Karpas-422 (cell line): ENCODE measurements at places on chromosomes 3 and 15. TPM values are rescaled to one million over a fixed set of nuclear protein-coding genes. Genes with fewer than 3 reads are reported as not detected.

The GOLGA6D gene
- total RNA-seq = not detected in 2 replicates

DNA sequence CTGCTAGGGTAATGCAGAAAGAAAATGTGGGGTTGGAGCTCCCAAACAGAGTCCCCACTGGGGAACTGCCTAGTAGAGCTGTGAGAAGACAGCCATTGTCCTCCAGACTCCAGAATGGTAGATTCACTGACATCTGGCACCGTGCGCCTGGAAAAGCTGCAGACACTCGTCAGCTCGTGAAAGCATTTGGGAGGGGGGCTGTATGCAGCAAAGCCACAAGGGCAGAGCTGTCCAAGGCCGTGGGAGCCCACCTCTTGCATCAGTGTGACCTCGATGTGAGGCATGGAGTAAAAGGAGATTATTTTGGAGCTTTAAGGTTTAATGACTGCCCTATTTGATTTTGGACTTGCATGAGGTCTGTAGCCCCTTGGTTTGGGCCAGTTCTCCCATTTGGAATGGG is 242.9 kb downstream of the VGLL3 start:
- no peaks in the 10 kb centered on the region for H3K27me3 ChIP-seq
- no peak overlapping the region for H3K27ac ChIP-seq

The SCAMP2 gene
- 37.1 and 54.9 TPM in 2 replicates for total RNA-seq

DNA sequence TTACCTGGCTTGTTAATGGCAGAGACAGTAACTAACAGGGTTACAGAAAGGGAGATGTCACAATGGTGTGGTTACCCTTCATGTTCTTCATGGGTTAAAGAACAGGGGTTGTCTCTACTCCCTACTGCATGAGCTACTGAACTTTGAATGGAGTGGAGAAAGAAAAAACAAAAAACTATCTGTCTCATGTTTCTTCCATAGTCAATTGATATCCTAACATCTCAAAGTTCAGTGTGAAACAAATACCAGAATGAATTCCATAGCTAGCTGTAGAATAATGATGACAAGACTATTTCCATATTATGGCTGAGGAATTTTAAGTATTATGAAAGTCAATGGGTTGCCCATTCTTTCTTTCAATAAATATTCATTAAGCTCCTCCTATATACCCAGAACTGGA is 161.3 kb upstream of the LPP start:
- no peak overlapping the region for H3K27ac ChIP-seq
- no peak for DNase-seq
- no peak overlapping the region for H3K4me3 ChIP-seq

The GOLGA6L7 gene
- not detected in 2 replicates for total RNA-seq

The CX3CR1 gene
- 0.48 TPM in 1 of 2 replicates, not detected in the other for total RNA-seq

DNA sequence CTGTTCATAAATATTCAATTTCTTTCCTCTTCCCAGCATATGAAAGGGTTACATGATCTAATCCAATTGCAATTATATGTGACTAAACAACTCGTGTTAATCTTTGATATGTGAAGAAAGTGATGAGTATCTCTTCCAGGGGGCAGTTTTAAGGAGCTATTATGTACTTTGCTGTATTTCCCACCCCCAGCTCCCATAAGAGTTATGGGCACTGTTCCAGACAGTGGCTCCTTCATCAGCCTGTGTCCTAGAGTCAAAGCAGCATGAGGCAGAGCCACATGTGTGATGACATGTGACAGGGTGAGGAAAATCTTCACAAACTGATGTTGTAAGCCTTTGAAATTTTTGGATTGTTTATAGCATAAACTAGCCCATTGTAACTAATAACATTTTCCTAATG is 315.4 kb downstream of the DIPK2A start:
- H3K4me1 ChIP-seq = no peaks in the 10 kb centered on the region
- no peaks in the 10 kb centered on the region for H3K36me3 ChIP-seq
- DNase-seq = no peak
- H3K27ac ChIP-seq = no peak overlapping the region
- H3K27me3 ChIP-seq = no peaks in the 10 kb centered on the region

GRCh38 chr3:65019443-65020055 is 331.7 kb upstream of the ADAMTS9 start:
- no peaks in the 10 kb centered on the region for H3K36me3 ChIP-seq
- no peak overlapping the region for H3K27ac ChIP-seq
- H3K4me3 ChIP-seq = no peak overlapping the region
- no peak for DNase-seq
- H3K4me1 ChIP-seq = no peaks in the 10 kb centered on the region

GRCh38 chr15:49032601-49033145 is 13.6 kb downstream of the SECISBP2L start:
- H3K27ac ChIP-seq = no peak overlapping the region
- no peaks in the 10 kb centered on the region for H3K4me1 ChIP-seq
- no peaks in the 10 kb centered on the region for H3K27me3 ChIP-seq
- H3K36me3 ChIP-seq = no peaks in the 10 kb centered on the region; the same call in 1 of the 2 replicates
- no peak overlapping the region for H3K4me3 ChIP-seq

GRCh38 chr15:37339856-37340255 is 239.5 kb upstream of the MEIS2 start:
- no peak overlapping the region for H3K4me3 ChIP-seq
- no peaks in the 10 kb centered on the region for H3K27me3 ChIP-seq
- no peaks in the 10 kb centered on the region for H3K4me1 ChIP-seq
- H3K36me3 ChIP-seq = no peaks in the 10 kb centered on the region

GRCh38 chr3:84974347-84974746 is 15.6 kb downstream of the CADM2 start:
- no peaks in the 10 kb centered on the region for H3K4me1 ChIP-seq
- no peaks in the 10 kb centered on the region for H3K27me3 ChIP-seq
- H3K27ac ChIP-seq = no peak overlapping the region
- H3K36me3 ChIP-seq = no peaks in the 10 kb centered on the region

The EPB42 gene
- not detected in 2 replicates for total RNA-seq

DNA sequence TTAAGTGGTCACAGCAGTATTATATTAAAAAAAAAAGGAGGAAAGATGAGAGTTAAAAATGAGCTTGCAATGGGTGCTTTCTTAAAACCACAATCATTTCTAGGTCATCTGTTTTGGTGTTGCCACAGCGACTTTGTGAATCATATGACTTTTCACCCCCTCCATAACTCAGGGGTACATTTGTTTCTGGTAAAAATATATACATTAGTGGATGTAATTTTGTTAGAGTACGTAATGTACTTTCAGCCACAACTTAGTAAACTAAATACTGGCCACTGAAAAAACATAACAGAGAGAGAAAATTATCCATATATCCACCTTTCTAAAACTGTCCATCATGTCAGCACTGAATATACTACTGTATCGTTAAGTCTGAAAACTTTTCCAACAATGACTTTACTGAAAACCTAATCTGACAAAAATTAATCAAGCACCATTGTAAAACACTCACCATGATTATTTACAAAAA is 3.4 kb downstream of the ANKRD28 start:
- peaks cover 52% of the 10 kb centered on the region for H3K4me1 ChIP-seq
- peak overlapping the region; percentile 64 for H3K4me3 ChIP-seq
- H3K27ac ChIP-seq = peak overlapping the region; percentile 95
- H3K27me3 ChIP-seq = no peaks in the 10 kb centered on the region

GRCh38 chr3:176687754-176688153 is 509.5 kb downstream of the TBL1XR1 start:
- DNase-seq = no peak
- no peak overlapping the region for H3K27ac ChIP-seq
- H3K4me1 ChIP-seq = no peaks in the 10 kb centered on the region

DNA sequence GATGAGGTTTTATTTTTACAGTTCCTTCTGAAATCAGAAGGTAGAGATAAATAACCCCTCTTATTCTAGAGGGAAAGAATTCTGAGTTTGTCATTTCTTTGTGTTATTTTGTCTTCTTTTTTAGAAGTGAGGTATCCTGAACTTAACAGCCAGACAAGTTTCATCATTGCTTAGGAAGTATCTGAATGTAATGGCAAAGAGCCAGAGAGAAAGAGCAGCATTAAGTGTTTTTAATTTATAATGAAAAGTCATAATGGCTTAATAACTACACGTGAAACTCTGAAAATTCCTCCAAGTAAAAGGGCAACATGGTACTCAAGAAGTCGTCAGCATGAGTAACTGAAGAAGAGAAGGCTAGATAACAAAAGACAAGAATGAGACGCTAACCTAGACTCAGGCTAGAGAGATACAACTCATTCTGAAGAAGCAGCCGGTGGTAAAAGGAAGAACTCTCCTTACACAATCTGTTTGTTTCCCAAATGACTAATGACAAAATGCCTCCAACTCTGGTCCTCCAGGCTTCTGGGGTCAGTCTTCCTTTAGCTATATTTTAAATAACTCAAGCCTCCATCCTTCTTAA is 116.2 kb upstream of the NECTIN3 start:
- H3K27ac ChIP-seq = no peak overlapping the region
- H3K4me1 ChIP-seq = no peaks in the 10 kb centered on the region
- no peak for DNase-seq
- H3K27me3 ChIP-seq = no peaks in the 10 kb centered on the region

DNA sequence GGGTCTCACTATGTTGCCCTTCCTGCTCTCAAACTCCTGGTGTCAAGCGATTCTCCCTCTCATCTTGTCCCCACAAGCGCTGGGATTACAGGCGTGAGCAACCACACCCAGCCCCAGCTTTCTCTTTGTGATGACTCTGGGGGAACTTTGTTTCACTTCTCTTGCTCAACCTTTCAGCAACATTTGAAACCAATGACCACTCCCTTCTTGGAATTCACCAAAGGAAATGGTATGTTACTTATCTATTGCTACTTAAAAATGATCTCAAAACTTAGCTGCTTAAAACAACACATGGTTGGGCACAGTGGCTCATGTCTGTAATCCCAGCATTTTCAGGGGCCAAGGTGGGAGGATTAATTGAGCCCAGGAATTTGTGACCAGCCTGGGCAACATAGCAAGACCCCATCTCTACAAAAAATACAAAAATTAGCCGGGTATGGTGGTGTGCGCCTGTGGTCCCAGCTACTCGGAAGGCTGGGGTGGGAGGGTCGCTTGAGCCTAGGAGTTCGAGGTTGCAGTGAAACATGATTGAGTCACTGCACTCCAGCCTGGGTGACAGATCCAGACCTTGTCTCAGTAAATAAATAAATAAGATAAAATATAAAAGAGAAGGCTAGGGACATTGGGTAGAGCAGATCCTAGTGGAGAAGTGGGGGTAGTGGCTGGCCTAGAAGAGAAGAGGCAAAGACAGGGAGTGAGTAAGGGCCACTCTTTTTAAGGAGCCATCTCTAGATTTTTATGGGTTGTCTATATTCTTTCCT is 10.3 kb upstream of the COPG1 start:
- no peak overlapping the region for H3K27ac ChIP-seq
- no peaks in the 10 kb centered on the region for H3K27me3 ChIP-seq
- H3K36me3 ChIP-seq = no peaks in the 10 kb centered on the region
- H3K4me3 ChIP-seq = no peak overlapping the region
- DNase-seq = no peak
- H3K4me1 ChIP-seq = peaks cover 12% of the 10 kb centered on the region

DNA sequence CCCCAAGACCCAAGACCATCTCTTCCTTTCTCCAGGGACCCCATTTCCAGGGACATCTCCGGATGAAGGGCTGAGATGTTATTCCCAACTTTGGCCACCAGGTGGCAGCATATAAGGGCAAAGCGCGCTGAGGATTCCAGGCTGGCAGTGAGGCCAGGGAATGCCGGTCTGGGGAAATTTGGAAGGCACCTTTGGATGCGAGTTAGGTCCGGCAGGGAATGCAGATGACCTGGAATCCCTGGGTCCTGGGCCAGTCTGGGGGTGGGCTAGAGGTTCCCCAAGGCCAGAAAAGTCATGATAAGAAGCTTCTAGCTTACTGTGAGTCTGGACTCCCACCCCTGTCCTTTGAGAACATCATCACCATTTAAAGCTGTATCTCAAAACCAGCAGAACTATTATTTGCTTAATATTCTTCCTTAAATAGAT is 1.6 kb upstream of the CHST13 start:
- H3K4me1 ChIP-seq = no peaks in the 10 kb centered on the region
- peak; percentile 70 for DNase-seq
- no peaks in the 10 kb centered on the region for H3K36me3 ChIP-seq

DNA sequence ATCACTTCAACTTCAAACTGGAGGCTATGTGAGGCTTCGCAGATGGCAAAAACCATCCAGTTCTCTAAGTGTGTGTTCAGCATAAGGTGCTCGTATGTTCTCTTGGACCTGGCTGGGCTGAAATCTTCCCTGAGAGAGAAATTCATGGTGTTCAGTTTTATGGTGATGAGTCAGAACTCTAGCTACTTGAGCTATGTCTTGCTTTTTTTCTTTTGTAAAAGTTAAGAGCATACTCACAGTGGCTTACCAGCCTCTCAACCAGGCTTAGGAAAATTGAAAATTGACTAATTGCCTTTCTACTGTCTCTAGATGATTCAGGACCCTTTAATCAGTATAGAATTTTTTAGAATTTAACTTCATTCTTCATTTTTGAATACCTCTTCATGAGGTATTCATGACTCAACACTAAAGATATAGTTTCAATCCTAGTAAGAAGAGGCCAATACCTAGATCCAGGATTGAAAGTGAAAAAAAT is 617.5 kb downstream of the TBL1XR1 start:
- no peak overlapping the region for H3K4me3 ChIP-seq
- no peak overlapping the region for H3K27ac ChIP-seq
- no peak for DNase-seq
- H3K36me3 ChIP-seq = no peaks in the 10 kb centered on the region
- no peaks in the 10 kb centered on the region for H3K27me3 ChIP-seq

The CDHR4 gene
- total RNA-seq = not detected in 2 replicates

DNA sequence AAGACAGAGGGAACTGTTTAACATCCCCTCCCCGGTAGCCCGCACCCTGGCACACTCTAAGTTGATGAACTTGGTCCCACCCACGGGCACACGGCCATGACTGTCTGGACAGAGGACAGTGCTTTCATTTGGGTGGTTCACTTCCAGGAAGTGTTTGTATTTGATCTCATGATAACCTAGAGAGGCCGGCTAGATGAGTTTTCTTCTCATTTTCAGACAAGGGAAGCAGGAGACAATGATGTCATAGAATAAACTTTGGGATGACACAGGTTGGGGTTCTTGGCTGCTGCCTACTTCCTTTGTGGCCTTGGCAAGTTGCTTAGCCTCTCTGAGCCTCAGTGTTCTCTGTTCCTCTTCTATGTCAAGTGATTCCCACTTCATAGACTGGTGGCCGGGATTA is 16.1 kb upstream of the LYSMD4 start:
- H3K27me3 ChIP-seq = no peaks in the 10 kb centered on the region
- no peaks in the 10 kb centered on the region for H3K4me1 ChIP-seq
- no peaks in the 10 kb centered on the region for H3K36me3 ChIP-seq
- no peak overlapping the region for H3K27ac ChIP-seq
- H3K4me3 ChIP-seq = no peak overlapping the region

DNA sequence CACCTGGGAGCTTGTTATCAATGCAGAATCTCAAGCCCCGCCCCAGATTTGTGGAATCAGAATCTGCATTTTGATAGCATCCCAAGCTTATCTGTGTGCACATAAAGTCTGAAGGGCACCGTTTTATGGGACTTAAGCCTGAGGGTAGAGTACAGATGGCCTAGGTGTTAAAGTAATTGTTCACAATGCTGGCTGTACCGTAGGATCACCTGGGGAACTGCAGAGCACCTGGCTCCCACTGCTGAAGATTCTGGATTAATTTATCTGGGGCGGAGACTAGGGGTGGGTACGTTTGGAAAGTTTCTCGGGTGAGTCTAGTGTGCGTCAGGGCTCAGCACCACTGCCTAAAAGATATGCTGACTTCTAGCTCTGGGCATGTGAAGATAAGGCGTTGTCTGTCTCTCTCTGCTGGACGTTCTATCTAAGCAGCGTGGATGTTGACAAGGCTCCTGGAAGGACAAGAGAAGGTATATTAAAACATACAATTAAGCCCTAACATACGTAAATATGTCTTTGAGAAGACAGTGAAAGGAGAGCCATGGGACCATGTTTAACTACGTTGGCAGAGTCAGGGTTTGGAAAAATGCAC is 63.2 kb upstream of the RASGRP1 start:
- H3K27me3 ChIP-seq = no peaks in the 10 kb centered on the region
- H3K4me1 ChIP-seq = peaks cover 27% of the 10 kb centered on the region
- DNase-seq = no peak
- H3K27ac ChIP-seq = no peak overlapping the region
- H3K36me3 ChIP-seq = no peaks in the 10 kb centered on the region

The CLRN1 gene
- total RNA-seq = not detected in 2 replicates
